ENCODE measurements at places on chromosomes 16 and 17. TPM values are rescaled to one million over a fixed set of nuclear protein-coding genes. Genes with fewer than 3 reads are reported as not detected.

The TMEM106A gene
- total RNA-seq: 2.7 TPM

The HNF1B gene
- not detected for total RNA-seq

The EPX gene
- total RNA-seq: not detected

The ATAD5 gene
- total RNA-seq: 5.3 TPM

The SHISA9 gene
- total RNA-seq: not detected

The CDT1 gene
- 9.4 TPM for total RNA-seq

The KRT20 gene
- not detected for total RNA-seq

The STH gene
- not detected for total RNA-seq

The ABCC12 gene
- not detected for total RNA-seq

The AOC2 gene
- total RNA-seq: 0.49 TPM

The ARHGAP27 gene
- total RNA-seq: 13.9 TPM

The SRL gene
- total RNA-seq: 0.11 TPM

The CD300H gene
- not detected for total RNA-seq

The KRT17 gene
- 3.8 TPM for total RNA-seq

The MYO15A gene
- 0.20 TPM for total RNA-seq

The PMP22 gene
- total RNA-seq: 28.0 TPM

The HBM gene
- not detected for total RNA-seq

The QRICH2 gene
- 1.8 TPM for total RNA-seq

The TP53TG3B gene
- total RNA-seq: not detected

The CD300LG gene
- total RNA-seq: not detected

The HOXB6 gene
- 0.11 TPM for total RNA-seq

The THUMPD1 gene
- total RNA-seq: 59.7 TPM

The KRTAP3-1 gene
- not detected for total RNA-seq

The TIMP2 gene
- total RNA-seq: 39.5 TPM

The KRTAP9-4 gene
- total RNA-seq: not detected

The PRAC2 gene
- total RNA-seq: not detected

The TMC7 gene
- 3.3 TPM for total RNA-seq

The MSLN gene
- not detected for total RNA-seq

The TPSG1 gene
- not detected for total RNA-seq

The KRTAP4-1 gene
- not detected for total RNA-seq

The USP43 gene
- 0.07 TPM for total RNA-seq

The CHAD gene
- not detected for total RNA-seq

The FOXN1 gene
- not detected for total RNA-seq

The KRT31 gene
- total RNA-seq: not detected

The BIRC5 gene
- 61.7 TPM for total RNA-seq

The GALR2 gene
- total RNA-seq: 0.07 TPM

The KRTAP9-8 gene
- total RNA-seq: not detected
